ENCODE measurements at places on chromosomes 4 and X. TPM values are rescaled to one million over a fixed set of nuclear protein-coding genes. Genes with fewer than 3 reads are reported as not detected.

FAAH2 gene
- 37.6 TPM for polyA plus RNA-seq

POU4F2 gene
- polyA plus RNA-seq = not detected

NAA11 gene
- polyA plus RNA-seq = not detected

MAGEB16 gene
- not detected for polyA plus RNA-seq

TEX11 gene
- polyA plus RNA-seq = 0.83 TPM

GABRG1 gene
- polyA plus RNA-seq = 0.03 TPM

XG gene
- polyA plus RNA-seq = 0.28 TPM

FAT4 gene
- 0.54 TPM for polyA plus RNA-seq

NLGN4X gene
- 0.35 TPM for polyA plus RNA-seq

NSUN7 gene
- polyA plus RNA-seq = 3.8 TPM

PLXNA3 gene
- 6.3 TPM for polyA plus RNA-seq

UCHL1 gene
- polyA plus RNA-seq = 28.6 TPM

CXCL11 gene
- 0.06 TPM for polyA plus RNA-seq

CABS1 gene
- not detected for polyA plus RNA-seq

CD99 gene
- polyA plus RNA-seq = 408 TPM

FRMD7 gene
- polyA plus RNA-seq = not detected

ZAR1 gene
- polyA plus RNA-seq = not detected

GAB3 gene
- 2.9 TPM for polyA plus RNA-seq

KIAA1210 gene
- not detected for polyA plus RNA-seq

LANCL3 gene
- polyA plus RNA-seq = 0.02 TPM

CLCN4 gene
- 2.4 TPM for polyA plus RNA-seq

MAGEB10 gene
- polyA plus RNA-seq = not detected

HEPH gene
- 1.6 TPM for polyA plus RNA-seq

LINC00632 gene
- polyA plus RNA-seq = 29.7 TPM

PPP1R2C gene
- not detected for polyA plus RNA-seq

ZNF718 gene
- 2.5 TPM for polyA plus RNA-seq

LRP2BP gene
- 0.34 TPM for polyA plus RNA-seq

UGT2A3 gene
- polyA plus RNA-seq = 0.22 TPM

TMEM255A gene
- polyA plus RNA-seq = 0.18 TPM

FAM114A1 gene
- polyA plus RNA-seq = 11.0 TPM

CXCL6 gene
- polyA plus RNA-seq = 1.1 TPM

SRPX gene
- 351 TPM for polyA plus RNA-seq

RENBP gene
- polyA plus RNA-seq = 18.4 TPM

FDCSP gene
- 0.24 TPM for polyA plus RNA-seq

BRS3 gene
- polyA plus RNA-seq = not detected

UGT2B17 gene
- not detected for polyA plus RNA-seq

ALB gene
- 275 TPM for polyA plus RNA-seq

CDS1 gene
- 0.71 TPM for polyA plus RNA-seq

LONRF3 gene
- polyA plus RNA-seq = 6.8 TPM

ZIC3 gene
- not detected for polyA plus RNA-seq

ARHGAP36 gene
- polyA plus RNA-seq = not detected

USP17L18 gene
- polyA plus RNA-seq = not detected

Measured in adipose tissue (tissue), 3 donors.